ENCODE measurements at places on chromosomes 11 and 22.
A peak's percentile ranks its signal among the peaks of the same experiment; 100 is the strongest.

DNA sequence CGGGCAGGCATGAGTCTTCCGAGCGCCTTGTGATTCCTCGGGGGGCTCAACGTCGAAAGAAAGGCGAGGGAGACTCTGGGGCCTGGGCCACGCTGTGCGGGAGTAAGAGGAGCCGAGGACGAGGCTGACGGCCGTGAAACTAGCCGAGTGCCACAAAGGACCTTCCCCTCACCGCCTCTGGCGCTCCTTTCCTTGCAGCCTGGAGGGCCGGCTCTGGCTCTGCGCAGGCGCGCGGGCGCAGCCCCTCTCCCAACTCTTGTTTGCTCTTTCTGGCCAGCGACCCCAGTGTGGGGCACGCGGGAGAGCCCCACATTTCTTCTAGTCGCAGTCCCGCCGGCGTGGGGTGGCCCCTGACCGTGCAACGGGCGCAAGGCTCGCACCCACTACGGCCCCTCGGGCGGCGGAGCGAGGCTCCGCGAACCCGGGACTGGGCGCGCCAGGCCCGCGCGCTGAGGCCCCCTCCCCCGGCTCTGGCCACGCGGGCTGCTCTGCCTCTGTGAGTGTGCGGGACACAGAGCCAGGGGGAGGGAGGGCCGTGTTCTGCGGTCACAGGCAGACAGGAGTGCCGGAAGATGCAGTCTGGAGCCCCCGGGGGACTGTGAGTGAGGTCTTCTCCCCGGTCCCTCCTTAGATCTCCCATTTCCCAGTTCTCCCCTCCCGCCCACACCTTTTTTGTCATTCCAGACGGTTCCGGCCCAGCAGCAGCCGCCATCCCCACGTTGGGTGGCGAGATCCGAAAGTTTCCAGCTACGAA, 1.0 kb upstream of the TOB2 start:
- peak; percentile 69 for DNase-seq

DNA sequence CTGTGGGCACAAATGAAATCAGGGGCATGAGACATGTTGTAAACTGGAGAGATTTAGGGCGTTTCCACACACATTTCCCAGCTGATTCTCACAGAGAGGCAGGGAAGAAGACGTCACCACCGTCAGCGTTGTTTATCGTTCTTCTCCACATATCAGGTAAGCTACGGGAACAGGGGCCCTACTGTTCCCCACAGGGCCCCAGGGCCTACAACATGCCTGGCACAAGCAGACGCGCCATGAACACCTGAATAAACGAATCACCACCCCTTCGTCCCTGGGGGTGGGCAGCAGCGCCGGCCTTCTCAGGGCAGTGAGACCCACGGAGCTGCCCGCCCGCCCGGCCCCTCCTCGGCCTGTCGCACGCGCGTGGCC, 342 bp downstream of the EFCAB6 start:
- DNase-seq: no peak

- peak; percentile 86 for DNase-seq
These were observed 717 bp downstream of the OSM start for GRCh38 chr22:30265823-30266444.

DNA sequence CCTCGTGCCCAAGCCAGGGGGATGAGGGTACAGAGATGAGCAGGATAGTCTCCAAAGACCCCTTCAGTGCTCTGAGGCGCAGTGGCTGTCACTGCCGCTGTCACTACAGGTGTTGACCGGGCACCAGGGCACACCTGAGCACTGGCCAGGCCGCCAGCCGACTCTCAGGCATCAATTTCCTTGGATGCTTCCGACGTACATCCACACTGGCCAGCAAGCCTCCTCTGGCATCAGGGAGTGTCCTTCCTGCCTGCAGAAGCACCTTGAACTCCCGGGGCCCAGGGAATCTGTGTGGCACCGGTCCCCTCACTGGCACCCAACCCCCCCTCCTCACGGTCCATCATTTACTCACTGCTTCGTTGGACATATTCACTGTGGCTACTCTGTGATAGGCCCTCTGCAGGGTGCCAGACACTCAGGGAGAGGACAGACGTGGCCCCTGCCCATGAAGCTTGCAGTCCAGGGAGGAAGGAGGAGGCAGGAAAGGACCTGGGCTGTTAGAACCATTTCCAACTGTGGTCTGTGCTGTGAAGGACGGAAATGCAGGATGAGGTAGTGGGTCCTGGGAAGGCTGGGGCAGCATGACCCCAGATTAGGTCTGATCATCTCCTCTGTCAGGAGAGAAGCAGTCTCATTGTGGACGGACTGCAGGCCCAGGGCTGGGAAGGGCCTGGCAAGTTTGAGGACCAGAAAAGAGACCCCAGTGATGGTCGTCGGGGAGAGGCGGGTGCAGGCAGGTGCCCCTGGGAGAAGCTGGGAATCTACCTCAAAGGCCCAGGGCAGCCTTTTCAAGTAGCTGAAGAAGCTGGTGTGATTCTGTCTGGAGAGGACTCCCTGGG, 46.3 kb upstream of the ANO1 start:
- no peak for DNase-seq

DNA sequence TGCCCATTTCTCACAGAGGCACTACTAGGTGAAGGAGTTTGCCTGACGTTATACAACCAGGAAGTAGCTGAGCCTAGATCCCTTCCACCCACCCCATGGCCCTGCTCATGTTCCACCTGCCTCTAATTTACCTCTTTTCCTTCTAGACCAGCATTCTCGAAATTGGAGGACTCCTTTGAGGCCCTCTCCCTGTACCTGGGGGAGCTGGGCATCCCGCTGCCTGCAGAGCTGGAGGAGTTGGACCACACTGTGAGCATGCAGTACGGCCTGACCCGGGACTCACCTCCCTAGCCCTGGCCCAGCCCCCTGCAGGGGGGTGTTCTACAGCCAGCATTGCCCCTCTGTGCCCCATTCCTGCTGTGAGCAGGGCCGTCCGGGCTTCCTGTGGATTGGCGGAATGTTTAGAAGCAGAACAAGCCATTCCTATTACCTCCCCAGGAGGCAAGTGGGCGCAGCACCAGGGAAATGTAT, 14.1 kb downstream of the PIK3IP1 start:
- DNase-seq: peak; percentile 50

GRCh38 chr22:32693102-32693501, 108.4 kb upstream of the TIMP3 start:
- DNase-seq: no peak

GRCh38 chr11:46492532-46492931, 101.0 kb upstream of the CHRM4 start:
- DNase-seq: no peak

DNA sequence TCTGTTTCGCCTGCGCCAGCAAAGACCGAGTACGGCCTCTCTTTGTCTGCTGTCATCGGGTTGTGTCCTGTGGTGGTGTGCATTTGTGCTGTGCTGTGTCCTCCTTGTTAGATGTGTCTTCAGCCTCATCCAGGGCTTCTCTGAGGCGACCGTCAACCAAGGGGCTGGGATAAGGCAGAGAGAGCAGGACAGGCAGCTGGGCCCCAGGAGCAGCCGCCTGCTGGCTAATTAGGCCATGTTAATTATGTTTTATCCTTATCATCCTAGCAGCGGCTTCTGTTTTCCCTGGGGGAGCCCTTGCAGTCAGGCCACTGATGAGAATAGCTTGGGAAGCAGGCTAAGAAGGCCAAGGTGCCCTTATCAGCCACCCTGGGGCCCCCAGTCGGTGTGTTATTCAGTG, 40.7 kb upstream of the TTC12 start:
- DNase-seq: no peak

GRCh38 chr11:71071736-71072509, 180.5 kb downstream of the SHANK2 start:
- no peak for DNase-seq

DNA sequence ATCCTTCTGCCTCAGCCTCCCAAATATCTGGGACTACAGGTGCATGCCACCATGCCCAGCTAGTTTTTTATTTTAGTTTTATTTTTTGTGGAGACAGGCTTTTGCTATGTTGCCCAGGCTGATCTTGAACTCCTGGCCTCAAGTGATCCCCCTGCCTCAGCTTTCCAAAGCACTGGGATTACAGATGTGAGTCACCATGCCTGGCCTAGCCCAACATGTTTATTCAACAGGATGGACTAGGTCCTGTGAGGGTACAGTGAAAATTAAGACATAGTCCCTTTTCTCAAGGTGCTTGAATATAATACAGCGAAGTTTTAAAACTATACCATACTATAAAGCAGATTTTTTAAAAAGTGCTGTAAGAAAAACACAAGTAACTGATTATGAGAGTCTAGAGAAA, 45.2 kb upstream of the EED start:
- no peak for DNase-seq

- no peak for DNase-seq
These were observed 6.8 kb downstream of the TSGA10IP start for GRCh38 chr11:65952052-65952521.

DNA sequence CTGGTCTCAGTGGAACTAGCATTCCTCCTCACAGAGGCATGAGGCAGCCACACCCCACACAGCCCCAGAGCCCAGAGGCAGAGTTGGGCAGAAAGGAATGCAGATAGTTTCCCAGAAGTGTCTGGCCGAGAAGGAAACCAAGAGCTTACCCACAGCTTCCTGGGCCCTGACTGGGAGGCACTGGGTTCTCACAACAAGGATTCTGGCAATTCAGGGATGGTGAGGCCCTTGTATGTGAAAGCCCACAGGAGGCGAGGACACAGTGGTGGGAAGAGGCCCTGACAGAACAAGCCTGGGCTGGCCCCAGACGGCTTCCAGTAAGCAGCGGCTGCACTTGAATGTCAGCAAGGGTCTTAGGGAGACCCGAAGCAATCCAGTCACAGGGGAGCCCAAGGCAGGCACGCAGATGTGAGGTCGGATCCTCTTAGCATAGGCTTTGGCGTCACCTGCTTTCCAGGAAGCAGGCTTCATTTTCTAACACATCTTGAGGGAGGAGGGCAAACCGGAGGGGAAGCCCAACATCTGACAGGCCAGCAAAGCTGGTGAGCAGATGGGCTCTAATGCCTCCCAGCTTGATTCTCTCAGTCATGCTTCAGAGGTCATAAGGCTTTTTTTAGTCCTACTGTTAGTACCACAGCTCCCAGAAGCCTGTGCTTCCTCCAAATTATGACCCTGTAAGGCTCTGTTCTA, 78.3 kb upstream of the AKIP1 start:
- no peak for DNase-seq

DNA sequence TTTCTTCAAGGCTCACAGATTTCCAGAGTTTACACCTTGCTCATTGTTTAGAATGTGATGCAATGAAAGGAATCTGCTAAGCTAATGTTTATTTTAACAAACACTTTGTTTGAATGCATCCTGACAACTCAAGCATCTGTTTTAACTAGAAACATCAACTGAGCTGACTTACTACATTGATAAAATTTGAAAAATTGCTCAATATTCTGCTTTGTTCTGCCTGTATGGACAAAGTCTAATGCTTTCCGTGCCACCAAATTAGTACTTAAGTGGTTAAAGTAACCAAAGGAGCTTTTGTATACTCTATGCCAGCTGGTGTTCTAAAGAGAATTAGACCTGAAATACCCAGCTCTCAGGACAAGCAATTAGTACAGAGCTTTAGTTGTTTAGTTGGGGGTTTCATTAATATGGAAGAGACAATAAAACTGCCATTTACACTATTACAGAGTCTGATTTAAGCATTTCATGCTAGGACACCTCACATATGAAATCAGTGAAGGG, 105.2 kb downstream of the MAML2 start:
- DNase-seq: no peak

DNA sequence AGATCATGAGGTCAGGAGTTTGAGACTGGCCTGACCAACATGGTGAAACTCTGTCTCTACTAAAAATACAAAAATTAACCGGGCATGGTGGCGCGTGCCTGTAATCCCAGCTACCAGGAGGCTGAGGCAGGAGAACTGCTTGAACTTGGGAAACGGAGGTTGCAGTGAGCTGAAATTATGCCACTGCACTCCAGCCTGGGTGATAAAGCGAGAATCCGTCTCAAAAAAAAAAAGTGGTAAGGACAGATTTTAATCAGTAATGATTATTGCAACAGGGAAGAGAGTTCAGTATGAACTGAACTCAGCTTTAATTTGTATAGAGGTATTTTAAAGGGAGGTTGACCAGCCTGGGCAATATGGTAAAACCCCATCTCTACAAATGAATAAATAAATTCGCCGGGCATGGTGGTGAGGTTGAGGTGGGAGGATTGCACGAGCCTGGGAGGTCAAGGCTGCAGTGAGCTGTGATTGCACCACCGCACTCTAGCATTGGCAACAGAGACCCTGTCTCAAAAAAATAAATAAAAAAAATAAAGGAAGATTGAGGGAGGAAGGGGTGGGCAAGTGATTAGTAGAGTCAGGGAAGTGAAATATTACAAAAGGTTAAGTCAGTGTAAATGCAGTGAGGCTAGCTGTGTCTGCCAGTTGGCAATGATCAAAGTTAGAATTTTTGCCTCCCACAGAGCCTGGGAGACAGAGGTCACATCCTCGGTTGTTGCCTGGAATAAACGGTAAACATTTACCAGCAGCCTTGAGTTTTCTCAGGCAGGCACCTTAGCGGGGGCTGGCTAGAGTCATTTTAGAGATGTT, 2.6 kb upstream of the MCM5 start:
- no peak for DNase-seq

GRCh38 chr22:26983311-26983710, 325.9 kb downstream of the MIAT start:
- no peak for DNase-seq

- no peak for DNase-seq
These were observed 122.8 kb upstream of the MTNR1B start for GRCh38 chr11:92846491-92847125.

DNA sequence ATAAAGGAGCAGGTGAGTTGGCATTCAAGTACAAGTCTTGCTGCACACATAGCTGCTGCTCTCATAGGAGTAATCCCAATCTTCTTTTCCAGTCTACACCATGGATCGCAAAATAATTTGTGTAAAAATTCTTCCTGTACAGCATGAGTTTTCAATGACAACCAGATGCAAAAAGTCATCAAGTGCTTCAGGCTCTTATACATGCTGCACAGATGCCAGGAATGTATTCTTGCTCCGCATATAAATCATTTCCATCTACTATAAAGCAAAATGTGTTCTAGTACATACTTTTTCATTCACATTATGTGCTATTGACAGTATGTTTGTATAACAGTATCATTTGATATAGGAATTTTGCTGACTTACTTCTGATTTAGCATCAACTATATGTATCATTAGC, 35.4 kb downstream of the NXPE2 start:
- no peak for DNase-seq

DNA sequence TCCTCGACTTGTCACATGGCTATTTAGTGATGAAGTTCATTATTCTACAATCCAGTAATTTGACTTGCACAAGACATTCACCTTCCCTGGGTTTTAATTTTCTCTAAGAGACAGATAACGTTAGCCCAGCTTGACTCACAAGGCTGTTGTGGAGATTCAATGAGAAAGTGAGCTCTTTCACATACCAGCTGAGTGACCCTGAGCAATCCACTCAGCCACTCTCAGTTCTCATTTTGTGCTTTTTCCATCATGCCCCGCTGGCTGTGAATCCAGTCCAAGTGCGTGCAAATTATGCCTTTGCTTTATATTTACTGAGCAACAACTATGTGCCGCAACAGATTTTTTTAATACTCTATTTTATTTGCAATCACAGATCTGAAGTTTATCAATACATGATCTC, 176.5 kb downstream of the LARGE1 start:
- no peak for DNase-seq

- no peak for DNase-seq
These were observed 78.3 kb upstream of the SHISAL1 start for GRCh38 chr22:44391015-44391414.

All from CD4-positive, alpha-beta T cell treated with Interleukin-6 for 4 hours (primary cell).